ENCODE measurements at places on chromosomes 3 and 15. TPM values are rescaled to one million over a fixed set of nuclear protein-coding genes. Genes with fewer than 3 reads are reported as not detected.

DET1 gene
- total RNA-seq = 7.1 TPM

TMC3 gene
- not detected for total RNA-seq

DPPA2 gene
- total RNA-seq = not detected

RTP3 gene
- not detected for total RNA-seq

UQCRC1 gene
- 207 TPM for total RNA-seq

SAMD7 gene
- not detected for total RNA-seq

NSUN3 gene
- 15.1 TPM for total RNA-seq

GOLGA8G gene
- not detected for total RNA-seq

Measured in stomach (tissue), 19 donors.